ENCODE measurements at places on chromosomes 13 and 19. TPM values are rescaled to one million over a fixed set of nuclear protein-coding genes. Genes with fewer than 3 reads are reported as not detected.

The ADGRE2 gene
- polyA plus RNA-seq = not detected

The LIPE gene
- polyA plus RNA-seq = 19.1 TPM

The MISP3 gene
- polyA plus RNA-seq = 3.7 TPM

The F10 gene
- polyA plus RNA-seq = not detected

The B3GNT8 gene
- polyA plus RNA-seq = not detected

The ZNF225 gene
- 6.8 TPM for polyA plus RNA-seq

The GFY gene
- not detected for polyA plus RNA-seq

The GPR12 gene
- 6.7 TPM for polyA plus RNA-seq

The EDDM13 gene
- polyA plus RNA-seq = not detected

The FIZ1 gene
- 7.4 TPM for polyA plus RNA-seq

The COL4A1 gene
- 13.2 TPM for polyA plus RNA-seq

The ICAM1 gene
- not detected for polyA plus RNA-seq

The INAFM1 gene
- polyA plus RNA-seq = 6.6 TPM

The CLEC17A gene
- polyA plus RNA-seq = not detected

The LILRB5 gene
- not detected for polyA plus RNA-seq

The ZNF85 gene
- 22.1 TPM for polyA plus RNA-seq

The GRK1 gene
- polyA plus RNA-seq = 0.06 TPM

The GNG8 gene
- polyA plus RNA-seq = not detected

The ZNF682 gene
- polyA plus RNA-seq = 57.1 TPM

The THSD8 gene
- polyA plus RNA-seq = not detected

The MBD3L2B gene
- polyA plus RNA-seq = not detected

The NXNL1 gene
- polyA plus RNA-seq = not detected

The CRX gene
- not detected for polyA plus RNA-seq

The FAM124A gene
- 4.7 TPM for polyA plus RNA-seq

The NCR1 gene
- polyA plus RNA-seq = not detected

The ARL11 gene
- polyA plus RNA-seq = not detected

The UPK1A gene
- not detected for polyA plus RNA-seq

The DCT gene
- not detected for polyA plus RNA-seq

The R3HDM4 gene
- 51.2 TPM for polyA plus RNA-seq

The ZSCAN4 gene
- not detected for polyA plus RNA-seq

All from neural cell (in vitro differentiated cells).